NCI-H1436 treated with DMSO at 0.1 percent for 48 hours (cell line): ENCODE measurements at places on chromosomes 7 and 10.

DNA sequence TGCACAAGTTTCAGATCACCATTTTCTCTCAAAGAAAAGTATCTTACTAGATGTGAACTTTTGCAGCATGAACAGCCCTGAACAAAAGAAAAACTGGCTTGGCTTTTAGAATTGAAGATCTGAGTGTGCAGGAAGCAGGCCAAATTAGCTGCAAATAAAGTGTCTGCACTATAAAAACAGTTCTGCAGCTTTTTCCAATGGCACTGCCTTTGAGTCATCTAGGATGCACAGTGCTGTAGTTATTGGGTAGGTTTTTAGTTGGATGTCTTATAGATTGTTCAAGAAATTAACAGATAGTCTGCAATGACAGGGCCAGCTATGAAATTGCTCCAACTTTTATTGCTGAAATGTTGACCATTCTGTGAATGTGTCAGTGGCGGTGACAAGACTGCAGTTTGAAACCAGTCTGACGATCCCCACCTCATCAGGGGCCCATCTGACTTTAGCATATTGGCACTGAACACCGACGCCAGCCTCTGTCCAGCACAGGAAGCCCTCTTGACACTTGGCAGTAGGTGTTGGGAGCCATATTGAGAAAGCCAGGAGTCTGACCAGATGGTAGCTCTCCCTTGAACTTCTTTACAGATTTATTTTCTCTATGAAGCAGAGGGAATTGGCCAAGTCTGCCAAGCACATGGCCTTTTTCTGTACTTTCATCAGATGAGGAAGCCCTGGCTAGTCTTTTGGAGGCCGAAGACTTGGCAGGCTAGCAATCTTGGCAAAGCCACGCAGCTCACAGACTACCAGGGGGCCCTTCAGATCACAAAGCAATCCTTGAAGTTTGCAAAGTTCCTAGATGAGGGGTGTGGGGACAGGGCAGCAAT lies 490.6 kb downstream of the NEBL start:
- no peak for DNase-seq

- no peak for DNase-seq
These were observed 108.5 kb downstream of the ARHGAP12 start for GRCh38 chr10:31820096-31820495.

- DNase-seq = no peak
These were observed 45.8 kb downstream of the PRR15 start for GRCh38 chr7:29609162-29610037.

DNA sequence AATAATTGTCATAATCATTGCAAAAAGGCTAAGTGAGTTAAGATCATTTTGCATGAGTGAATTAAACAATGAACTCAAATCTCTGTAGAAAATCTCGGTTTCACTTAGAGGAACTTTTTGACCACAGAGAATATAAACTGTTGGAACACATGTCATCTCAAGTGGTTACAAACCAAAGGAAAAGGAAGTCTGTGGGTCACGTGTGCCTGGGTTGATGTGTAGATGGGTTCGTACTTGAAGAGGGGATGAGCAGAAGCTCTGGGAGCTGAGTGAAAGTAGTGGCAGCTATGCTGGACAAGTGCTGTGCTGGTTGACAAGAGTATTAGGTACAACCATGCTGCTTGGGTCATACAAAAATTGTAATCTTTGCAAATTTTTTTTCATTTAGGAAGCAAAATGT lies 35.0 kb downstream of the GLRX3 start:
- no peak for DNase-seq

DNA sequence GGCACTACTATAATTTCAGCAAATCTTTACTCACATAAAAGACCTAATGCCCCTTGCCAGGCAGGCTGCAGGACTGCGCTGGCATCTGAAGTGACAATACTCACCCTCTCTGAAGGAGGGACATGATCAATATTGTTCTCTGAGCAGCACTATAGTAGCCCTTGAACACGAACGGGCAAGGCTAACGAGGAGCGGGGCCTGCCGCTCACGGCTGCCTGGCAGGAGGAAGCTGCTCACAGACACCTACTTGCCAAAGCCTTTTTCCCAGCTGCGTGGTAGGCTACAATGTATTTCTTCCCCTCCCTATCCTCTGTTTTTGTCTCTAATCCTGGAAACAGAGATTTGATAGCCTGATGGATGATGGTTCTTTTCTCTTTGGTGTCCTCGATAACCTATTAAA lies 19.9 kb downstream of the PUS7 start:
- no peak for DNase-seq

DNA sequence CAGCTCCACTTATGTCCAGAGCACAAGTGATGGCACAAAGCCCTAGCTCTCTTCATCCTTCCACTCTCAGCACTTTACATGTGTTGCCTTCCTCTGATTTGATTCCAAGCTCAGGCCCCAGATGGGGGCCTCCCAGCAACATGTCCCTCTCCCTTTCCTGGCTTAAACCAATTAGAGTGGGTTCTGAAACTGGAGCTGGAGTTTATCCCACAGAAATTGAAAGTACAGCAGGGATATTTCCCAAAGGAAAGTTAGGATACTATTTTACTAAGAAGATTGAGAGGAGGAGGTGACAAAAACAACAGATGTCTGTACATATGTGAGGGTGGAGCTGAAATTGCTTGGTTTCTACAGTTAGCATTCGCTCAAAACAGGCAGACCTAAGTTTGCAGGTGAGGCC lies 724.6 kb downstream of the AUTS2 start:
- no peak for DNase-seq

GRCh38 chr10:43904301-43904700 lies 255.6 kb upstream of the ZNF32 start:
- DNase-seq = no peak

DNA sequence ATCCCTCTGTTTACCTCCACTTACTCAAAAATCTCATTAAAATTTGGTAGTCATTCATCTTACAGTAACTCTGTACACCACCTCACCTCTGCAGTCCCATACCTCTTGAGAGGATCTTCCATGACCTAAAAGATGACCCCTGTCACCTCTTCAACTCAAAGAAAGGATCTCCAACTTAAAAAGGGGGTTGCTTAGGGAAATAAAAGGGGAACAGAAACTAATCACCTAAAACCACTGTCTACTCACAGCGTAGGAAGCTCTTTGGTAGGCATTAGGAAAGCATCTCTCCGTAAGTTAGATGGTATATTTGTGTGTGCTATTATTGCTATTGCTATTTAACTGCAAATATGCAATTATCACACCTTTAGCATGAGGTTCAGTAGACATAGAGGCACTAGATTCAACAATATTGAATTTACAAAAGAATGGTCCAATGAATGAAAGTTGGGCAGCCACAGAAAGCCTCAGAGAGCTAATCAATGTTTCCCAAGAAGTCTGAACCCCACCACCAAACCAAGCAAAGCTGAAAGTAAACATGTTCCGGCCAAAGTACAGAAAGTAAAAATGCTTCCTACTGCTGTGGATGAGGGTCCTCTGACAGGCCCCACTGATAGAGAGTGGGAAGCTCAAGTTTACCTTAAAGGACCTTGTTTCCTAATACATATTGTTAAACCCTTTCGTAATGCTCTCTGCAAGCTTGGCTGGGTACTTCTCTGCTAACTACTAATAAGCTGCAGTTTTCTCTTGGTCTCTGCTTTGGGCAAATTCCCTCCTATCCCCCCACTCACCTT lies 105.8 kb downstream of the GRM8 start:
- no peak for DNase-seq

DNA sequence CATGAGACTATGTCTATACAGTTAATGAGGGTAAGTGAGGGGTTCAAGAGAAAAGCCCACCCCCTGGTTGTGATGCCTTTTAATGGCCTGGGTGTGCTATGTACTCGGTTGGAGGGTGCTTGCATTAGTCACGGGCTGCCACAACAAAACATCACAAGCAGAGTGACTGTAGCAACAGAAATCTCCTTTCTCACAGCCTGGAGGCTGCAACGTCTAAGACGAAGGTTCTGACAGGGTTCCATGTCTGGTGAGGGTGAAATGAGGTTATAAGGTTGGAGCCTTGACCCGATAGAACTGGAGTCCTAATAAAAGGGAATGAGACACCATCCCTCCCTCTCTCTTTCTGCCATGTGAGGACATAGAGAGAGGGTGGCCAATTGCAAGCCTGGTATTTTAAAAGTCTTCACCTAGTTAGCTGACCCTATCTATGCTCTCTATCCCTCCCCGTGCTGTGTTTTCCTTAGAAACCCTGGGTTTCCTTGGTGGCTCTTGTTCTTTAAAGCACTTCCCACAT lies 126.0 kb upstream of the GDF10 start:
- DNase-seq = no peak

DNA sequence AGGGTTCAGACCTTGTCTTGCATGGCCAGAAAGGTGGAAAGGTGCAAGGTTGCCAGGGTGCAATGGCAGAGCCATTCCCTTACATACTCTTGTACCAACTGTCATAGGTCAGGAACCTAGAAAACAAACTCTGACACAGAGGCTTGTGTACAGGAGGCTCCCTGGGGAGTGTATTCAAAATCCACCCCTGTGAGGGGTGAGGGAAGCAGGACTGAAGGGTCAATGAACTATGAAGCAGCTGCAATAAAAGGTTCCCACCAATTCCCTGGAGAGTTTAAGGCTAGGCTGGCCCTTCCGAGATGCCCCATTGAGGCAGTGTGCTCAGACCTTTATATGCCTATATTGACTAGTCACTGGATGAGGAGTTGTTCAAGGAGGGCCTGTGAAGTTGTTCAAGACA lies 13.9 kb upstream of the CUZD1 start:
- no peak for DNase-seq

- no peak for DNase-seq
These were observed 89.3 kb downstream of the SEC23IP start for GRCh38 chr10:119981826-119982225.

DNA sequence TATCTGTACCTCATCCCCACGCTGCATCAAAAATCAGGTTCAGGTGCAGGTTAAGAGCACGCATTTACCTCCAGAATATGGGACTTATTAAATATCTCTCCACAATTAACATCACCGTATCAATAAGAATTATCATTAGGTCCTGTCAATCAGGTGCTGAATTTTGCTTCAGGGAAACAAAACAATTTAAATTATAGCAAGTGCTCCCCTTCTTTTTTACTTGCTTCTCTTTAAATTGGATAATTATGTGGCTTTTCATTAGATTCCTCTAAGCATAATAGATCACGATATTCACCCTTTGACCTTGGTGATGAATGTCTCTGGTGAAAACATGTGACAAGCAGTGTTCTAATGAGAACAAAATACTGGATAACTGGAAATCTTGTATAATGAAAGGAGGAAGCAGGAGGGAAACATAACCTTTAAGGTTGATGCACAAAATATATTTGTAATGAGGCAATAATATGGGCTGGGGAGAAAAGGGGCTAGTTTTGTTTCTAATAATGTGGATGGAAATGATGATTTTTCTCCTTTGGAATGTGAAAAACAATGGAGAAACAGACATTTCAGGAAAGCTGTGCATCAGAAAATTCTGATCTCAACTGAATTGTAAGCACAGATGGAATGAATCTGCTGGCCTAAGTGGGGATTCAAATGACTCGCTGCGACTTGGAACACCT lies 166.9 kb downstream of the SNX10 start:
- no peak for DNase-seq

DNA sequence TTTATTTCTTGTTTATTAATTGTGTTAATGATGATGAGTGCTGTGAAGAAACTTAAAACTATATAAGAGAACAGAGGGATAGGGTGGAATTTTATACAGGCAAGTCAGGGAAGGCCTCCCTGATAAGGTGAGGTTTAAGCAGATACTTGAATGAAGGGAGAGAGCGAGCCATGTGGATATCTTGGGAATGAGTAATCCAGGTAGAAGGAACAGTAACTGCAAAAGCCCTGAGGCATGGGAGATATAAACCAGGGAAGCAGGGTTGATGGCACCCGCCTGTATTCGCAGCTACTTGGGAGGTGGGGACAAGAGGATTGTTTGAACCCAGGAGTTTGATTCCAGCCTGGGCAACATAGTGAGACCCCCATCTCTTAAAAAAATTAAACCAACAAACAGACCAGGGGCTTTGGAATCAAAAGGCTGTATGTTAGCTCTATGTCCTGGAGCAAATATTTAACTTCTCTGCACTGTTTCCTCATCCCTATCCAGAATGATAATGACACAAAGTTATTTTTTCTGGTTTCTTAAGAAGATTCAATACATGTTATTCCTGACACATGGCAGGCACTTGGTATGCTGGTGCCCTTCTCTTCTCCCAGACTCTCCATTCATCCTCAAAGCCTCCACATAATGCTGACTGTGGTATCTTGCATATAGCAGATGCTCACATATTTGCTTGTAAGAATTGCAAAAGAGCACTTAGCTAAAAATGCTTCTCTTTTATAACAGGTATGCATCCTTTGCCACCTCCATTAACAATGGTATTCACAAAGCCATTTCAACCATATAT lies 169.3 kb downstream of the CHN2 start:
- no peak for DNase-seq

DNA sequence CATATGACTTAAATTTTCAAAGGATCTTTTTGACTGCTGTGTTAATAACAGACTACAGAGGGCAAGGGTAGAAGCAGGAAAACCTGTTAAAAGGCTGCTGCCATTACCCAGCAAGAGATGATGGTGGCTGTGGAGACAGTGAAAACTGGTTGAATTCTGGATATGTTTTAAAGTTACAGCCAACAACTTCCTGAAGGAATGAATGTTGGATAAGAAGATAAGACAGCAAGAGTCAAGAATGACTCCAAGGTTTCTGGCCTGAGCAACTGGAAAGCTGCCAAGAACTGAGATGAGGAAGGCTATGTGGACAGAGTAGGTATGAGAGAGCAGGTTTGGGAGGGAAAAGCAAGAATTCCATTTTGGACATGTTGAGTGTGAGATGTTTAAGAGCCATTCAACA lies 19.1 kb downstream of the CNOT4 start:
- no peak for DNase-seq

- no peak for DNase-seq
These were observed 40.1 kb downstream of the KCNH2 start for GRCh38 chr7:150937848-150938561.

GRCh38 chr7:95501261-95501832 lies 15.6 kb downstream of the ASB4 start:
- no peak for DNase-seq

DNA sequence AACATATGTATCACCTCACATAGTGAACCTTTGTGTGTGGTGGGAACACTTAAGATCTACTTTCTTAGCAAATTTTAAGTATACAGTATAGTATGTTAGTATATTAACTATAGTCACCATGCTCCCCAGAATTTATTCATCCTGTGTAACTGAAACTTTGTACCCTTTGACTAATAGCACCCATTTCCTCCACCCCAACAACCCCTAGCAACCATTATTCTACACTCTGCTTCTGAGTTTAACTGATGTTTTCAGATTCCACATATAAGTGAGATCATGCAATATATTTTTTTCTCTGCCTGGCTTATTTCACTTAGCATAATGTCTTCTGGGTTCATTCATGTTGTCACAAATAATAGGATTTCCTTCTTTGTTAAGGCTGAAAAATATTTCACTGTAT lies 6.9 kb upstream of the VWDE start:
- DNase-seq = no peak

DNA sequence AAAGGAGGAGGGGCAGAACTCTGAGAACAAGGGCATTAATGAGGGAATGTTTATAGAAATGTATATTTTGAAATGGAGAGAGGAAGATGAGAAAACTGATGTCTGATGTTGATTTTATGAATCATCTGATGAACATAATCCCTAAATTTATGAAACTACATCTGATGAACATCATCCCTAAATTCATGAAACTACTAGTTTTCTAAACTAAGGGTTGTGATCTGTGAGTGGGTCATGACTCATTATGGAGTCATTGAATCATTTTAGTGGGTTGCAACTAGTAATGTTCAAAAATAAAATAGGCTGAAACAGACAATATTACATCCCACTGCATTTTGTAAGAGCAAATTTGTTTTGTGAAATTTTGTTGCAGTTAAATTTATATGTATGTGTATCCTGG lies 442.6 kb upstream of the TEX47 start:
- DNase-seq = no peak

GRCh38 chr7:32073533-32073932 lies 3.3 kb upstream of the PDE1C start:
- no peak for DNase-seq
